ENCODE measurements at places on chromosomes 12 and 14.
A peak's percentile ranks its signal among the peaks of the same experiment; 100 is the strongest.

DNA sequence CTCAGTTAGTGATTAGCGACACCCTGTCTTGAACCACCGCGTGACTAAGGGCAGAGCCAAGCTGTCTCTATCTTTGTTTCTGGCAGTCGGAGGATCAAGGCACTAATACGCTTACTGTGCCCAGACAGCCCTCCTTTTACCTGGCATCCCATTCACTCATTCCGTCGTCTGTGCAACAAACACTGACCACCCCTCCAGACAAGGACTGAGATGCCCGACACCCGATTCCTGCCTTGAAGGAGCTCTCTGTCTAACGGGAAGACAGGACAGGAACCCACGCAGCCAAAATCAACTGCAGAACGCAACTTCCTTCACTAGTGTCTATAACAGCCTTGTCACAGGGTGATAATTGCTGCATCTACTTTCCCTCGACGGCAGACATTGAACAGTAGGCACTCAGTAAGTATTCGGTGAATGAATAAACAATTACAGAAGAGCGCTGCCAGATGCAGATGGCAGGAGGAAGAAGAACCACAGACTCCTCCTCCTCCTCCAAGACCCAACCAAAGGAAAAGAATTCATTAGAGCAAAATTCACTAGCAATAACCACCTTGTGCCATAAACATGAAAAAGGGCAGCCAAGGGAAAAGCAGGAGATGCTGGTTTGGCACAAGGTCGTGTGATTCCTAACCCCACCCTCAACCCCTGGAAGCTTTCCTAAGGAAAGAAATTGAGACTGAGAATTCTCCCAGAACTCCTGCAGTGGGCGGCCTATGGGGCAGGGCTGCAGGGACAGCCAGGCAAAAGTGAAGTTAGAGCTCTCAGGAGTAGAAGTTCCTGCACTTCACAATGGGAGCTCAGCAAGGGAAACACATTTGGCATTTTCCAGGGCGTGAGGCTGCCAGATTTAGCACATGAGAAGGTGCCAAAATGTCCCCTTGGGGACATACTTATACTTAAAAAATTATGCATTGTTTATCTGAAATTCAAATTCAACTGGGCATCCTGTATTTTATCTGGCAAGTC lies 186.6 kb upstream of the DIO3 start:
- DNase-seq = no peak

GRCh38 chr12:68349220-68349621 lies 17.1 kb upstream of the MDM1 start:
- no peak for DNase-seq

DNA sequence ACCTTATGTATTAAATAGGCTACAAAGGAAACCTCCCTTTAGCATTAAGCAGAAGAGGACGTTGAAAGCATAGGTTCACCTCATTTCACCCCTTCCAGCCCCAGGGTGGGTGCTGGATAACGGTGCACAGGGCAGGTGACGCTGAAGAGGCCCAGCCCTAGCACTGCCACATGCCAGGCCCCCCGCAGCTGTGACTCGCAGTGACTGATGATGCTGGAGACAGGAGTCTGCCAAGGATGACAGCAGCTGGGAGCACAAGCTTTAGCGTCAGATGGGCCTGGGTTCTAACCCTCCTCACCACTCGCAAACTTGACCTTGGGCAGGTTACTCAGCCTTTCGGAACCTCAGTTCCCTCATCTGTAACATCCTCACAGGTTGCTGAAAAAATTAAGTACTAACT lies 76.7 kb downstream of the TBK1 start:
- peak; percentile 19 for DNase-seq

DNA sequence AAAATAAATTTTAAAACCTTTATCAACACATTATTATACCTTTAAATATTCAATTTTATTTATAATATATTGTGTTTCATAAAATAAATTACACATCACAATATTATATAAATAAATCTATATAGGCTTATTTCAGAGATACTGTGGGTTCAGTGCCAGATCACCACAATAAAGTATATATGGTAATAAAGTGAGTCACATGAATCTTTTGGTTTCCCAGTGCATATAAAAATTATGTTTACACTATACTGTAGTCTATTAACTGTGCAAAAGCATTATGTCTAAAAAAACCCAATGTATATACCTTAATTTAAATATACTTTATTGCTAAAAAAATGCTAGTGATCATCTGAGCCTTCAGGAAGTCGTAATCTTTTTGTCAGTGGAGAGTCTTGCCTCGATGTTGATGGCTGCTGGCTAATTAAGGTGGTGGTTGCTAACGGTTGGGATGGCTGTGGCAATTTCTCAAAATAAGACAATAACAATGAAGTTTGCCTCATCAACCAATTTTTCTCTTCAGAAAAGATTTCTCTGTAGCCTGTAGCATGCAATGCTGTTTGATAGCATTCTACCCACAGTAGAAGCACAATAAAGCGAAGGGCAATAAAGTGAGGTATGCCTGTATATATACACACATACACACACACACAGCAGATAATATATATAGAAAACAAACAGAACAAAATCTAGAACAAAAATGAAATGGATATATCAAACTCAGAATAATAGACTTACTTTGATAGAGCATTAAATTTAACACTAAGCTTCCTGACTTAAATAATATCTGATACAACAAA lies 32.4 kb downstream of the CCDC59 start:
- DNase-seq = no peak

DNA sequence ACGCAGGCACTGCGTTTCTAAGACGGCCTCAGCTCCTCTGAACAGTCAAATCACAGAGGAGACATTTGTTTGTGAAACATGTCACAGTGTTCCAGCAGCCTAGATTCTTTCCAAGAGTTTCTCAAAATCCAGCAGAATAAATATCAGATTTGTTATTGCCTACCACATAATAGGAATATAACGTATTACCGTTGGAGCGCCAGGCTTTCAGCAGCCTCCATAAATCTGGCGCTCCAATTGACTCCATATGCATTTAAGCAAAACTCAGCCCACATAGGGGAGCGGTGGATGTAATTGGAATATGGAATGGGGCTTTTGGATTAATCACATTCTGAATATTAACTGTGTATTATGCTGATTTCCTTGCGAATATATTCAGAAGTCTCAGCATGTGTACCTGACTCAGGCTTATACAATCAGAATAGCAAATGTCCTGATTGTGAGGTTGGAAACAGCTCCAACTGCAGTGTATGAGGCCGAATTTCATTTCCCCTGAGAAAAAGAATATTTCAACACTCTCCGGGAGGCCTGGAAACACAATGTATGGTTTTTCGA lies 174.0 kb downstream of the ASCL4 start:
- DNase-seq = no peak

GRCh38 chr12:51076236-51076930 lies 7.0 kb downstream of the CSRNP2 start:
- DNase-seq = no peak

DNA sequence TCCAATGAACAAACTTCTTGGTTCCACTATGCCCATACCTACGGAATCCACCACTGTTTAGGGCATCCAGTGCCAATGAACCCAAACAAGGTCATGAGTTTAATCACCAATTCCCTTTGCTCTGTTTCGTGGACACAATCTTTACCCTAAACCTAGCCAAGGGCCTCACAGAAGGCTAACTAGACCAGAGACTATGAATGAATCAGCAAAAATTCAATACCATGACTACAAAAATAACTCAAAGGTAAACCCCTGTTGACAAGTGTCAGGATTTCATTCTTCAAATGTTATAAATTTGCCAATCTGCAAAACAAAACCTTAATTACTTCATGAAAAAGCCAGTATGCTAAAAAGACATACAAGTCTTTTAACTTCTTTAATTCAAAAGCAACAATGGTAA lies 96.7 kb downstream of the CEP128 start:
- no peak for DNase-seq

GRCh38 chr14:76539130-76539529 lies 163.2 kb downstream of the ESRRB start:
- no peak for DNase-seq

- DNase-seq = no peak
Measured at GRCh38 chr12:16531621-16532020, 74.3 kb downstream of the LMO3 start.

- no peak for DNase-seq
Measured at GRCh38 chr12:77324416-77324762, 259.0 kb upstream of the E2F7 start.

DNA sequence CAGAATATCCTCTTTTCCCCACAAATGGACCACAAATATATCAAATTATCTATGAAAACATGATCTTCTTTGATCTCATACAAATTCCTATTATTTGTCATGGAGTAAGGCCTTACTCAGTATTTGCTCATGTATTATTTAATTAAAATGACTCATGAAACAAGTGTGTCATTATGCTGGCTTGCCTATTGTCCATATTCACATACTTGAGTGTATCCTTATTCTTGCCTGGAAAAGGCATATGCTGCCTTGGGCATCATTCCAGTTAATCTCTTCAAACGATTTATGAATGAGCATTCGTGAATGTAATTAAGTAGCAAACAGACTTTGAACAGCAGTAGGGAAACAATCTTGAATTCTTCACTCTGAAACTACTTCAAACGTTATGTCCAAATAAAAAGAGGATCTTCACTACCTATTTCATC lies 22.6 kb upstream of the SNRPF start:
- peak; percentile 49 for DNase-seq

GRCh38 chr14:61064210-61064609 lies 83.2 kb downstream of the SLC38A6 start:
- DNase-seq = no peak

DNA sequence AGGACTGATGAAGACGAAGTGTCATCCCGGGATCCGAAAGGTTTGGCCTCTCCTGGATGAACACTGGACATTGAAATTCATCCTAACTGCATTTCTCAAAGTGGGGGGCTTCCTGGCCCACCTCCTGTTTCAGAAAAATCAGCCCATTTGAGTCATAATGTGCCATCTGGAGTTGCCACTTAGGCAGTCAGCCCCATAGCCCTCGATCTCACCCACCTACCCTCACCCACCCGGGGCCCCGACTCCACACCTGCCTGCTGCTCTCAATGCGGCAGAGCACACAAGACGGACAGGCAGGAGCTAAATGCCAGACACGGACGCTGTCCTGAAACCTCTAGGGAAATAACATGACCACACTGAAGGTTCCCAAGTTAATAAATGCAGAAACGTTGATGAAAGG lies 12.6 kb downstream of the DLK1 start:
- no peak for DNase-seq

DNA sequence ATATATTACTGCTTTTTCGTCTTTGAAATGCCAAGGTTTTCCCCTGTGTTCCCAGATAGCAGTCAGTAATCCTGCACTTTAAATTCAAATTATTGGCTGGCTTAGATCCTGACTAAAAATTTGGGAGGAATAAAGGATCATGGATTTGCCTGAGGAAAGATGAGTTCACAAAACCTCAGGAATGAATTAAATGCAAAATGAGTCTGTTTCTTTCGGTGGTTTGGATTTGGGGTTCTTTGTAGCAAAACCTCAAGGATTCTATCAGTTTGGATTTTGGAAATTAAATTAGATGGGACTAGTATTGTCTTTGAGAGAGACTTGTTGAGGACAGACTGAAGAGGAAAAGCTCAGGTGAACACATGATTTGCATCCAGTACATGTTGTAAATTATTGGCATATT lies 36.1 kb downstream of the PPFIBP1 start:
- no peak for DNase-seq

DNA sequence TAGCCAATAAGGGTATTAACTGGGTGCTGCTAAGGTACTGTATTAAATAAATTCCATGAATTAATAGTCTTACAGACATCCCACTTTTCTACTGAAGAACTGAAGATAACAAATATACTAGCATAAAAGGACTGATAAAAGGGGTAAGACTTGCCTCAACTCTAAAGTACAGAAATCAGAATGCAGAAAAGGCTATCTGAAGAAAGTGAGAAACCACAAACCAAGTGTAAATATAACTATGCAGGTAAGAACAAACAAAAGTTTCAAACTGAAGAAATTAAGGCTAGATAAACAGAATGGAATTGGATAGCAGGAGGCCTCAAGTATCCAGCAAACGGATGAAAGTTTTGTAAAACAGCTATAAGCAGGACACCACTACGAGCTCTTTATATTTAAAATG lies 29.5 kb downstream of the YAF2 start:
- DNase-seq = no peak

All from HT1080 (cell line).